ENCODE measurements at places on chromosomes 5 and 9. TPM values are rescaled to one million over a fixed set of nuclear protein-coding genes. Genes with fewer than 3 reads are reported as not detected.
A peak's percentile ranks its signal among the peaks of the same experiment; 100 is the strongest.

- DNase-seq, result no peak
These were observed 86.3 kb upstream of the MELK start for GRCh38 chr9:36486329-36486932.

DNA sequence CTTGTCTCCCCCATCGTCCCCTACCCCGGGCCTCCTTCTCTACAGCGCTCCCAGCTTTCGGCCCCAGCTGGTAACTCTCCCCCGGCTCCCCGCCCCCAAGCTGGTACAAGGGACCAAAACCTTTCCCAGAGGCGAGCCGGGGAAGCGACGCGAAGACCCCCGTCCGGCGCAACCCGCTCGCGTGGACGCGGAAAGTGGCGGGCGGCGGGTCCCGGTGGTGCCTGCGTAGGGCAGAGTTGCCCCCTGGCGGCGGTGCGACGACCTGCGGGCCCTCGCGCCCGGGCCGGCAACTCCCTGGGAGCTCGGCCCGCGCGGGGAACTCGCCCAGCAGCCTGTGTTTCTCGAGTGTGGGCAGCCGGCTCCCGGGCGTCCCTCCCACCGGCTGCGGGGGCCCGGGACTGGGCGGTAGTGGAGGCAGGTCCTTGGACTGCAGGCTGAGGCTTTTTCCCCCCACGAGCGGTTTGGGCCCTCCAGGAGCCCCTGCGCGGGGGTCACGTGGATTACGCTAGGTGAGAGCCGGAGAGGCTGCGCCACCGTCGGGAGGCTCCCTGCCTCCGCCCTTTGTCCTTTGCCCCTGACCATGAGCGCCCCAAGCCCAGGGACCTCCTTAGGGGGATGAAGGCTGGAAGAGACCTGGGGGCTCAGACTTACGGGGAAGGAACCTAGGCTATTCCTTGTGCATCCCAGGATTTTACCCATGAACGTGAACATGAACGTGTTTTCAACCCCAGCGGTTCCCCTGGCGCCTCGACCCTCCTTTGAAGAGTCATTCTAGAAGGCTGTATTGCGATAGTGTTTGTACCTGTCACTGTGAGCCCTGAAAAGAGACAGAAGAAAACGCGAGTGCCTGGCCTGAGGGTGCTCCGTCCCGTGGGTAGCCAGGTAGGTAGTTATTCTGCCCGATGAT lies 2.9 kb upstream of the FOXD1 start:
- DNase-seq, result peak; percentile 93

- peak; percentile 78 for DNase-seq
These were observed 7.6 kb downstream of the TPPP start for GRCh38 chr5:685262-686171.

CARD9 gene
- 3.1 TPM for total RNA-seq

ZNG1F gene
- total RNA-seq, result 5.3 TPM

SOHLH1 gene
- not detected for total RNA-seq
